ENCODE measurements at places on chromosomes 5 and 9. TPM values are rescaled to one million over a fixed set of nuclear protein-coding genes. Genes with fewer than 3 reads are reported as not detected.

The KLHL3 gene
- polyA plus RNA-seq, result 5.7 TPM

The SH3RF2 gene
- polyA plus RNA-seq, result 0.52 TPM

The SPINK6 gene
- not detected for polyA plus RNA-seq

The ASS1 gene
- polyA plus RNA-seq, result not detected

The MRPL41 gene
- 43.1 TPM for polyA plus RNA-seq

The RFESD gene
- 10.2 TPM for polyA plus RNA-seq

The SAXO1 gene
- polyA plus RNA-seq, result 0.03 TPM

The RMND5B gene
- polyA plus RNA-seq, result 32.8 TPM

The BARHL1 gene
- polyA plus RNA-seq, result not detected

The SNX24 gene
- 7.8 TPM for polyA plus RNA-seq

The PCDHA2 gene
- polyA plus RNA-seq, result not detected

The TSSK1B gene
- polyA plus RNA-seq, result not detected

- DNase-seq, result no peak
Measured at GRCh38 chr5:40615586-40616170, 64.0 kb upstream of the PTGER4 start.

GRCh38 chr5:555058-555623, 30.9 kb upstream of the SLC9A3 start:
- DNase-seq, result no peak

- DNase-seq, result no peak
Measured at GRCh38 chr5:31983851-31984250, 190.3 kb downstream of the GOLPH3 start.

- no peak for DNase-seq
Measured at GRCh38 chr9:33437898-33438297, 9.5 kb downstream of the AQP3 start.

GRCh38 chr5:16812448-16812847, 123.6 kb downstream of the MYO10 start:
- no peak for DNase-seq

- no peak for DNase-seq
Measured at GRCh38 chr5:52710310-52710971, 77.3 kb upstream of the ITGA1 start.

GRCh38 chr9:4936823-4937222, 48.2 kb upstream of the JAK2 start:
- DNase-seq, result no peak

GRCh38 chr9:103649086-103649485, 445.0 kb upstream of the SMC2 start:
- no peak for DNase-seq

DNA sequence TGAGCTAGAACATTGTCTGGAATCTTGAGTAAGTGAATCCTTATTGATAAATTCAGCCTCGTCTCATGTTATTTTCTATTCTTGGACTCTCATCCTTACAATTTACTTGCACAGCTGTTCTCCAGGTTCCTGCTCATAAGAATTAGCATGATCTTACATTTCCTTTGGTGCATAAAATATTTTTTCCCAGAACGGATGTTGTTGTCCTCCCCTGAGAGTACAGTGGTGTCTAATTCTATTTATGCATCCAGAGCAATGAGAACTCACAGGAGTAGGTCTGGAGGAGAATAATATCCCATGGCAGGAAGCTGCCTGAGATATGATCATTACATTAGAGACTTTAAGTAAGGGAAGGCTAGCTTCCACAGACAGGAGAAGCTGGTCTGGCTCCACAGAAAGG, 178.4 kb upstream of the MAST4 start:
- no peak for DNase-seq

DNA sequence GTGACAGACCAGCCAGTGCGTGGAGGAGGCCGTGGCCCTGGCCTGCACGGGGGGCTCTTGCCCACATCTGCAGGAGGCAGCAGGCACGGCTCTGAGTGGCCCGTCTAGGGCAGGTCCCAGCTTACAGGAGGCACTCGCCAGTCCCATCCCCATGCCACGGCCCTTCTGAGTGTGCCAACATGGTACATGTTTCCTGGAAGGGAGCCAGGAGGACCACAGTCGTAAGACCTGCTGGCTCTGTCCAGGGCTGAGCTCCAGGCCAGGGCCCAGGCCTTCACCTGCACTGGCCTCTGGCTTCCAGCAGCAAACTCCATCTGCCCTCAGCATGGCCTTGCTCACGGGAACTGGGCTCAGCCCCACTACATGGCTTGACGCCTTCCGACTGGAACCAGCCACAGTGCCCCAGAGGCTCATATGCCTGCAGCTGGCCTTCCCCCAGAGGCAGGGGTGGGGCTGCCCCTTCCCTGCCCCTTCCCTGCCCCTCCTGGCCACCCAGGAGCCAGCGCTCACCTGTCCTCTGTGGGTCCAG, 3.8 kb downstream of the NKD2 start:
- DNase-seq, result no peak

DNA sequence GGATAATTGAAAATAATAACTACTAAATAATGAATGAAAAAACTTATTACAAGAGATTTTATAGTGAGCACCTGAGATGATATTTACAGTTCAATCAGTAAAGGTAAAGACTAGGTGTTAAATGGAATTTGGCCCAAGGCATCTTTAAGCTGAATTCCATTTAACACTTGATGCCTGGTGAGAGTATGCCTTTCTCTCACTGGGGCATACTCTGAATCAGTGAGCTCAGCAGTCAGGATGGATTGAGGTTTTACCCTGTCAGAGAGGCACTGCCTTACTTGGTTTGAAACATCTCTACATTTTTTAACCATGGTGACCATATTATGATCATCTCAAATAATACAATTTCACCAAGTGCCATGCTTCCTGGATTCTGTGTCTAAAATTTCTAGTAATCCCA, 1416.3 kb downstream of the MAT2B start:
- no peak for DNase-seq

- DNase-seq, result no peak
Measured at GRCh38 chr5:68534956-68535520, 319.5 kb downstream of the PIK3R1 start.

DNA sequence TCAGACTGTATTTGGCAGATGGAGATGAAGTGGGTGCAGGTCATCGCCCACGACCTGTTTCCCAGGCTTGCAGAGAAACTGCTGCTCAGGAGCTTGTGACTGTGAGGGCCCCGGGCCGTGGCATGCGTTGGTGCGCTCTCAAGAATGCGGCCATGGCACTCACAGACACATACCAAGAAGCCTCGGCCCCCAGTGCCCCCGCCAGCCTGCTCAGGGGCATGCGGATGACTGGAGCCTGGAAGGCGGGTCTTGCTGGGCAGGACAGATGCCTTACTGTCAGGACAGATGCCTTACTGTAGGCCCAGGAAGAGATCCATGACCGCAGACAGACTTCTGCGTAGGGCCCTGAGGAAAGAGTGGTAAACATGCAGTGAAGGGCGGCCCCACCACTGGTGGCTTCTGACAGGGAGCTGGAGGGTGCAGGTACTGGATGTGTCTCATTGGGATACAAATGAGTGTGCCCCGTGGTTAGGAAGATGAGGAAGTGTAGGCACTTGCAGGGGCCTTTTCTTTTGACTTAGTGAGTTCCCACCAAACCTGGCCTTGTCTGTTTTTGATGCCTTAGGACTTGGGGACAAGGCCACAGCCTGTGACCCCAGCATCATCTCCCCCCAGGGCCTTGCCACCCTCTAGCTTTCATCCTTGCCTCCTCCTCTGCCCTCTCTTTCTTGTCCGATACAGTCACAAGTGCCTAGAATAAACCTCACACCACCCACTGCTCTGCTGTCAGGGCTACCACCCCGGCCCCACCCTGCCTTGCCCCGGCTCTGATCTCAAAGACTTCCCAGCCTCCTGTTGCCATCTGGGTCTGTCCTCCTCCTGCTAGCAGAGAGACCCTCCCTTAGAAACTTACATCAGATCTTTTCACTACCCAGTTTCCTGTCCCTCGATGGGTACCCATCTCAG, 68.8 kb upstream of the ABL1 start:
- DNase-seq, result no peak

DNA sequence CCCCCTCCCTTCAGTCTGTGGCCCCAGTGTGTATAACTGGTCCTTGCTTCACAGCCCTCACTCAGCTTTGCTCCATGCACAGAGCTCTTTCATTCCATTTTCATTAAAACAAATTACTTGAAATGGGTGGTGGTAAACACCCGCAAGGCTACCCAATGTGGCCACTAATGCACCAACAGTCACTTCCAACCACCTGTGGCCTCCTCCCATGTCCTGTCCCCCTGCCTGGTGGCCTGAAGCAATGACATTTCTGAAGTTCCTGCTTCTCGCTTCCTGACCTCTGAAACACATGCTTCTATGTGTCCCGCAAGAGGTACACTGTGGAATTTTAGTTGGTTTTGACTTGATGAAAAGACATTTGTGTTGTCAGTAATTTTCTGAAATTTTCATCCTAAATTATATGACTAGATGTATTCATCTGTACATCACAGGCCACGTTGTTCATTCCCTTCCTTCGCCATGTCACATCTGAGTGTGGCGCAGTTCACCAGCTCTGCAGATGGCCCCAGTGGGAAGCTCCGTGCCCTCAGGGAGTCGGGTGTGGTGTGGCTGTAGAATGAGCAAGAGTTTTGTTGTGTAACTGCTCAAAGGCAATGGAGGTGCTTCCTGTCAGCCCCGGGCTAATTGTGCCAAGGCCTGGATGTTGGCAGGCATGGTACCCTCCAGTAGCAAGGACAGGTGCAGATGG, 9.6 kb downstream of the ROPN1L start:
- DNase-seq, result no peak

- no peak for DNase-seq
Measured at GRCh38 chr5:158212917-158213316, 354.0 kb upstream of the CLINT1 start.

DNA sequence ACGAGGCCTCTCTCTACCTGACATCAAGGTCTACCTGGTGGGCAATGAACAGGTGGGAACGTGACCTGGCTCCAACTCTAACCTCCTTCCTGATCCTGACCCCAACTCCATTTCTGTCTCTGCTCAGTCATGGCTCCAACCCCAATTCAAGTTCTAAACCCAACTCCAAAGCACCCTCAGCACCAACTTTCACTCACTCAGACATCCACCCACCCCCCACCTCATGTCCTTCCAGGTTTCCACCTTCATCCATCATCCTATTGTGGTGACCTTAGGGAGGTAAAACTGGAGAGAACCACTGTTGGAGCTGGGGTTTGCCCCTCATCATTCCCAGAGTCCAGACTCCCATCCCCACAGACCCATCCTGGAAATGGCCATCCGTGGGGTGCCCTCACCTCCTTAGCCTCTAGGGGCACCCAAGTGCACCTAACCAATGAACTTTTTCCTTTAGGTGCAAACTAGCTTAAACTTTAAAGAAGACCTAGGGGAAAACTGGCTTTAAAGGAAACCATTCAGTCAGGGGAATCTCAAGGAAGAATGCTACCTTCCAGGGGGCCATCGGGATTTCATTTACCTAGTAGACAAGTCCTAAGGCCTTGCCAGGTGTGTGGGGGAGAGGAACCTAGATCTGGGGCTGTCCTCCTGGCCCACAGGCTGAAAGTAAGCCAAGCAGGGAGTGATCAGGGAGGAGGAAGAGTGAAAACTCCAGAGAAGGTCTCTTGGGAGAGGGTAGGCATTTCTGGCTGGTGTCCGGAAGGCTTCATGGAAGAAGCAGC, 11.3 kb downstream of the RGS14 start:
- peak; percentile 31 for DNase-seq

DNA sequence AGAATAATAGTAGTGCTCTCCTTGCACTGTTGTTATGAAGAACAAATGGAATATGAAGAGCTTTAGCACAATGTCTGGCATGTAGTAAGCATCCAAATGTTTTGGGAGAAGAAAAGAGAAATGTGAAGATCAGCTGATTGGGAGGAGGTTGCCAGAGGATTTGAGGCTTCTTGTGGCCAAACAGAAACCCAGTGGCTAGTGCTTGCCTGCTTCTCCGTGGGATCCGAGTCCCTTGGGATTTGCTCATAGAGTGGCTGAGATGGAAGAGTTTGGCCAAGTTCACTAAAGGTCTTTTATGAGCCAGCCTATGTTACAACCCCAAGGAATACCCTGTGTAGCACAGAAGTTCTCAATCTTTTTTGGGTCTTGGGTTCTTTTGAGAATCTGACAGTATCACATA, 86.0 kb downstream of the ANGPTL2 start:
- no peak for DNase-seq

DNA sequence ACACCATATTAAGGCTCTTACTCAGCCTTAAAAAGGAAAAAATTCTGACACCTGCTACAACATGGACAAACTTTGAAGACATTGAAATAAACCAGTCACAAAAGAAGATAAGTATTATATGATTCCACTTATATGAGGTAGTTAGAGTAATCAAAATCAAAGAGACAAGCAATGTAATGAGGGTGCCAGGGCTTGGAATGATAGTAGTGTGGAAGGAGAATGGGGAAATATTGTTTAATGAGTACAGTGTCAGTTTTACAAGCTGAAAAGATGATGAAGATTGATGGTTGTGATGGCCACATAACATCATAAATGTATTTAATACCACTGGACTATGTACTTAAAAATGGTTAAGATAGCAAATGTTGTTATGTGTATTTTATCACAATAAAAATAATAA, 485.7 kb downstream of the SPATA31D1 start:
- DNase-seq, result no peak

All from CD4-positive, CD25-positive, alpha-beta regulatory T cell (primary cell).